CD4-positive, alpha-beta T cell treated with Interleukin-17A for 1 hour (primary cell): ENCODE measurements at places on chromosomes 16 and 17.

DNA sequence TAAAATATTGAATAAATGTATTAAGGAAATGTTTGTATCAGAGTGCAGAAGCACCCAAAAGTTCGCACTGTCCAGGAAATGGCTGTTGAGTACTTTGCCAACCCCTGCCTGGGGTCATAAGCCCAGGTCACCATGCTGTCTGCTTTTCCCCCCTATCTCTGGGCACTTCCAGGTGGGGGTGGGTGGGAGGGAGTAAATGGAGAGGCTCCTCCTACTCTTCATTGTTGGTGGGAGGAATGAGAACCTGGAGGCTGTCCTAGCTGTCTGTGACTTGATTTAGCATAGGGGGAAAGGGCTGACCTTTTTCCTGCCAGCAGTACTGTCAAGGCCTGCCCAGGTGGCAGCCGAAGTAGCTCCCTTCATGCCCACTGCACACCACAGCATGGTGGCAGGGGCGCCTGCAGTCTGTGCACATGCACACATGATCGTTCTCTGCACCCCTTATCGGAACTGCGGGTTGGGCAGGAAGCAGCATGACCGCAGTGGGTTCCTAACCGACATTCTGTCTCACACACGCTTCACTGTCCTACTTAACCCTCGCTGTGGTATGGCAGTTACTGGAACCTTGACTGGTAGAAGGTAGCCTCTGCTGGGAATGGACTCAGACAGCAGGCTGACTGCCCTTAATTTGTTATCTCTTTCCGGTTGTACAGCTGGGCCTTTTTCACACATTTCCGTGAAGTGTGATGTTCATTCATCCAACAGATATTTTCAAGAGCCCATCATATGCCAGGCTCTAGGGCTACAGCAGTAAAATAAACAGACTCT is 41.5 kb downstream of the LDHD start:
- DNase-seq: peak; percentile 88

DNA sequence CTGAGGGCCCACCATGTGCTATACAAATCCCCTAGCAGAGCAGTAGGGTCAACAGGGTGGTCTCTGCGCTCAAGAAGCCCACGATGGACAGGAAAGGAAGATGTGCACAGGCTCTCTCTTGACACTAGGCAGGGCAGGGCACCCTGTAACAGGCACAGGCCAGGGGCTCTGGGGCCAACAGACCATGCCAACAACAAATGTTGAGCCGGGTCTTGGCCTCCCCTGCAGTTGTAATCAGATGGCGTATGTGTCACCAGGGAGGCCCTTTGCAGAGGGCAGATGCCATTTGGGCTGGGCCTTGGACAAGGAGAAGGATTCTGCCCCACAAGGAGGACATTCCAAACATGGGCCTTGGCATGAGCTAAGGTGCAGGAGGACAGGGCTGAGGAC is 5.3 kb downstream of the TRPV1 start:
- no peak for DNase-seq

GRCh38 chr17:72502371-72503341 is 381.8 kb downstream of the SOX9 start:
- no peak for DNase-seq

DNA sequence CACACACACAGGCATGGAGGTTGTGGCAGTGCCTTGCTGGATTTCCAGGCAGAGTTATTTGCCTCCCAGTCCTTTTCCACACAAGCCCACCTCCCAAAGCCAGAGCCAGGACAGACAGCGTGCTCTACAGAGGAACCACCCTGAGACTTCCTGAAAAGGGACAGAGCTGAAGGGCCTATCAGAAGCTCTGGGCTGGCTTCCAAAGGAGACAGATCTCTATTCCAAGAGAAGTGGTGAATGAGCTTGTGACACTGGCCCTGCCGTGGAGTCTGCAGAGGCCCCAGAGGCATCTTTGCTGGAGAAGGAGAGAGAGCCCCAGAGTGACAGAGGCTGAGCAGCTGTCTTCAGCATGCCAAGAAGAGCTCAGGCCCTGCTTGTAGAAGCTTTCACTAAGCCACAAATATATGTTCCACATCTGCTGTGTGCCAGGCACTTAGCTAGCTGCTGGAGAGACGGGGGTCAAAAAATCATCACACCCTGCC is 8.3 kb upstream of the LPCAT2 start:
- no peak for DNase-seq

GRCh38 chr17:72850410-72851118 is 241.9 kb downstream of the SLC39A11 start:
- no peak for DNase-seq

DNA sequence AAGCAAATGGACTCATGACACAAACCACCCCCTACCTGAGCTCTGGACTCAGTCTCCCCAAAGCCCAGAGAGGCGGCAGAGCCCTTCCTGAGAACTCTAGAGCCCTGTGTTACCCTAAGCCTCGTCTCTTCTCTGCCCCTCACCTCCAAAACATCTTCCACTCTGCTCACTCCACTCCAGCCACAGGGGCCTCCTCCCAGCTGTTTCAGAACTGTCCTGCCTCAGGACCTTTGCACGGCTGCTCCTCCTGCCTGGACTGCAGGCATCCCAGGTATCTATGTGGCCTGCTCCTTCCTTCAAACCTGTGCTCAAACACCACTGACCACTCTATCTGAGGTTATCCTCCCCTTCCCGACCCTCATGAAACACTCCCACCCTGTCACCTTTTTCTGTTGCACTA is 12.9 kb upstream of the LITAF start:
- DNase-seq: no peak

DNA sequence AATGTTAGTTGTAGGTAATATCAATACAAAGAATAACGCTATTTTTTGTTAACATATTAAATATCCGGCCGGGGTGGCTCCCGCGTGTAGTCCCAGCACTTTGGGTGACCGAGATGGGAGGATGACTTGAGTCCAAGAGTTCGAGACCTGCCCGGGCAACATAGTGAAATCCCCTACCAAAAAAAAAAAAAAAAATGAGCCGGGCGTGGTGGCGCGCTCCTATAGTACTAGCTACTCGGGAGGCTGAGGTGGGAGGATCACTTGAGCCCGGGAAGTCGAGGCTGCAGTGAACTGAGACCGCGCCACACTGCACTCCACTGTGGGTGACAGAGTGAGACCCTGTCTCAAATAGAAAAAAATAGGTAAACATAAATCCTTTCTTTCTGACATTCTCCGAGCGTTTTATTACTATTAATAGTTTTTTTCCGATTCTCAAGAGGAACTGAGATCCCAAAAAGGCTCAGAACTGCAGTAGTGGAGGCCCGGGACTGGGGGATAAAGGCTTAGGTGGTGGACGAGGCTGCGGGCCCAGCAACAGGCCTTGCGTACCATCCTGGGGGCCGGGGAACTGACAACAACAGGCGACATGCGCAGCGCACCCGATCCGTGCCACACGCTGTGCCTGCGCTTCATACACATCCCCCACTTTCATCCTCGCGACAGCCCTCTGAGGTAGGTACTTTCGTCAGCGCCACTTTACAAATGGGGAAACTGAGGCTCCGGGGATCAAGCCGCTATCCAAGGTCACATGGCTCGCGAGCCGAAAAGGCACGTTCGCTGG is 919 bp downstream of the N4BP1 start:
- DNase-seq: peak; percentile 56

DNA sequence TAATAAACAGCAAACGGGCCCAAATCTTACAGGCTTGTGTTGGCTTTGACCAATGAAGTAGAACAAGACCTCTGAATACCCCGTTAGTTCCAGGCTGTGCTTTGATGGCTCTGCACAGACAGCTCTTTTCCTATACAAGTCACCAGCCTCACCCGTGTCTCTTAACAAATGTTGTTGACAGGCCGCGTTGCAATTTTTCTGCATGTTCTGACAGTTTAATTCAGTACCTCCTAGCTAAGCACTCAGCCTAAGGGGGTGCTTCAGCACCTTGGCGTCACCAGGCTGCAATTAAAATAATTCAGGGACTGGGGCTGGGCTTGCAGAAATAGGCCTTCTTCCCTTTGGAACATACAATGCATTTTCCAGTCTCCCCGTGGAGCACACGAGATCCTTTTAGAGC is 500.1 kb downstream of the MAF start:
- DNase-seq: no peak

DNA sequence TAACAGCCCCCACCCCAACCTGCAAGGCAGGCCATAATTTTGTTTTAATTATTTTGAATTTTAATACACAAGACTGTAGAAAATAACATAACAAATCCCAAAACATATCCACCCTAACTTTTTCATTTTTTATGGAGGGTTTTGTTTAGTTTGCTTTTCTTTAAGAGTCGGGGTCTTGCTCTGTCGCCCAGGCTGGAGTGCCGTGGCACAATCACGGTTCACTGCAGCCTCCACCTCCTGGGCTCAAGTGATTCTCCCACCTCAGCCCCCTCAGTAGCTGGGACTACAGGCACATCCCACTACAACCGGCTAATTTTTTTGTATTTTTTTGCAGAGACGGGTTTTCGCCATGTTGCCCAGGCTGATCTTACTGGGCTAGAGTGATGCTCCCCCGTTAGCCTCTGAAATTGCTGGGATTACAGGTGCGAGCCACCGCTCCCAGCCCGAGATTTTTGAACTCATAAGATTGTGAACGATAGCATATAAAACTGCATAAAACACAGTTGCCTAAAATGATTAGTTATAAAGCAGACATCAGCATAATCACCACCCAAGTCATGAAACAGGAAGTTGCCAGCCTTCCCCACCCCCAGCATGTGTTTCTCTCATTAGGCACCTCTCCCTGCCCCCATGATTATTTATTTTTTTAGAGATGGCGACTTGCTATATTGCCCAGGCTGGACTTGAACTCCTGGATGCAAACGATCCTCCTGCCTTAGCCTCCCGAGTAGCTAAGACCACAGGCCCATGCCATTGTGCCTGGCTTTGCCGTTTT is 13.6 kb upstream of the DOC2B start:
- DNase-seq: no peak

DNA sequence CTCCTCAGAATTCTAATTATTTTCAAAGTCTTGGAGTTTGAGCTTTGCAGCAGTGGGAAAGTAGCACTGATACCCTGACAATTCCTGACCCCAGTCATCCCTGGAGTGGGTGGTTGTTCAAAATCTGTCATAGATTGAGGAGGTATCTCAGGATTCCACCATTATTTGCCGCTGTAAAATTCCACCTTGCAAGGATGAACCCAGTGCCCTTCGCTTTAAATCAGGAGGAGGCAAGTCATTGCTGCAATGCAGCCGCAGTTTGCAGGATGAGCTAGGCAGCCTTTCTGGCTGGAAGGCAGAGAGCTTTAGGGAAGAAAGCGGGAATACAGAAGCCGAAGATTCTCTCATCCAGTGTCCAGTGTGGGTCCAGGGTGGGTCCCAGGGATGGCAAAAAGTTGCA is 296.9 kb downstream of the RBFOX1 start:
- no peak for DNase-seq
